HepG2 (cell line): ENCODE measurements at places on chromosomes 13 and 19.

DNA sequence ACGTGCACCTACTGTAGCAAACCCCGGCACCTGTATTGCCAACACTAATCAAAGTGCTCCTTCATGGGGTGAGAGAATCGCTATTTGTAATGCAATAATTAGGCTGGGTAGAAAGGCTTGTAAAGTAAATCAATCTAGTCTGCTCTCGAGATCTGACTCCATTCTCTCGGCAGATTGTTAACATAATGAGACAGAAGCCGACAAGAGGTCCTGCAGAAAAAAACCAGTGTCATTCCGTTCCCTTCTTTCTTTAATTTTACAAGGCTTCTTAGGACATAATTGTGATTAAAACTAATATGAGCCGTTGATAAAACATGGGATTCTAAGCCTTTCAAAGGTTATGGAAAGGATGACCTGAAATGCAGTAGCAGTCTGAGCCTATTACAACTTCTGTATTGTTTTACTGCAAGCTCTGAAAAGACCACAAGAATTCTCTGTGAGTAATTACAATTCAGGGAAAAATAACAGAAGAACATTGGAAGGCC lies 530.0 kb downstream of the PCDH9 start:
- DNase-seq: no peak

DNA sequence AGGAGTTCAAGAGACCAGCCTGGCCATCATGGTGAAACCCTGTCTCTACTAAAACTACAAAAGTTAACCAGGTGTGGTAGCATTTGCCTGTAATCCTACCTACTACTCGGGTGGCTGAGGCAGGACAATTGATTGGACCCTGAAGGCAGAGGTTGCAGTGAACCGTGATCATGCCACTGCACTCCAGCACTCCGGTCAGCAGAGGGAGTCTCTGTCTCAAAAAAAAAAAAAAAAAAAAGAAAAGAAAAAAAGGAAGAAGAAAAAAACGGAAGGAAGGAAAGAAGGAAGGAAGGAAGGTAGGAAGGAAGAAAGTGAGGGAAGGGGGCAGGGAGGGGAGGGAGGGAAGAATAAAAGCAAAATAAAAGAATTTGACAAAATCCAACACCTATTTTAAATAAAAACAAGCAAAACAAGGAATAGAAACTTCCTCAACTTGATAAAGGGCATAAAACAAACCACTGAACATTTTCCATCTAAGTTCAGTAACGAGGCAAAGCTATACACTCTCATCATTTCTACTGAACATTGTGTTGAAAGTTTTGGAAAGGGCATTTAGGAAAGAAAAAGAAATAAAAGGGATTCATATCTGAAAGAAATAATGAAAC lies 411.6 kb upstream of the SLITRK5 start:
- peak; percentile 8 for DNase-seq

- DNase-seq: no peak
These were observed 24.9 kb upstream of the DPP9 start for GRCh38 chr19:4748589-4748988.

- peak; percentile 7 for DNase-seq
These were observed 276.3 kb upstream of the SOX21 start for GRCh38 chr13:94988654-94989053.

DNA sequence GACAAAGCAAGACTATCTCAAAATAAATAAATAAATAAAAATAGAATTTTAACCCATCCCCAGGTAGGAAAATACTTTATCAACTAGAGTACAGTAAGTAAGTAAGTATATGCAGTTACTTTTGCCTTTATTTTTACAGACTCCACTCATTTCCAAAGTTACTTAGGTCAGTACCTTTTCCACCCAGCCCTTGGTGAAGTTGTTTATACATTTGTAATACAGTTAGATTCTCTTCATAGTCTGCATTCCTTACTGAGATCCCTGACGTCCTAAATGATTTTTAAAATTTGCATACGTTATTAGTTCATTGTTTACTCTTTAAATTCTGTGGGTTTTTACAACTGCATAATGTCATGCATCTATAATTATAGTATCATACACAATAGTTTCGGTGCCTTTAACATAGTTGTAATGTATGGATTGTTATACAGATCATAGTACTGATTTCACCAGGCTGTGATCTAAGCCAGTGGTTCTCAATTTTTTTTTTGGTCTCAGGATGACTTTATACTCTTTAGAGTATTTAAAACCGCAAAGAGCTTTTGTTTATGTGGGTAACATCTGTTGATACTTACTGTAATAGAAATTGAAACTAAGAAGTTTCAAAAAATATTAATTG lies 10.4 kb downstream of the SETDB2 start:
- no peak for DNase-seq

GRCh38 chr13:97308735-97309429 lies 86.7 kb downstream of the MBNL2 start:
- DNase-seq: peak; percentile 48
